Stimulated activated CD4-positive, alpha-beta T cell treated with anti-CD3 and anti-CD28 coated beads, Interleukin-1b, Interleukin-23, amount 100 ng/mL, for 1 hour (primary cell): ENCODE measurements at places on chromosomes 3 and 15.

GRCh38 chr15:73564255-73564654, 68.9 kb downstream of the NPTN start:
- DNase-seq = no peak

- no peak for DNase-seq
Observed at GRCh38 chr15:57607570-57608000, 15.9 kb downstream of the MYZAP start.

GRCh38 chr15:99435877-99436541, 129.8 kb upstream of the MEF2A start:
- DNase-seq = no peak

DNA sequence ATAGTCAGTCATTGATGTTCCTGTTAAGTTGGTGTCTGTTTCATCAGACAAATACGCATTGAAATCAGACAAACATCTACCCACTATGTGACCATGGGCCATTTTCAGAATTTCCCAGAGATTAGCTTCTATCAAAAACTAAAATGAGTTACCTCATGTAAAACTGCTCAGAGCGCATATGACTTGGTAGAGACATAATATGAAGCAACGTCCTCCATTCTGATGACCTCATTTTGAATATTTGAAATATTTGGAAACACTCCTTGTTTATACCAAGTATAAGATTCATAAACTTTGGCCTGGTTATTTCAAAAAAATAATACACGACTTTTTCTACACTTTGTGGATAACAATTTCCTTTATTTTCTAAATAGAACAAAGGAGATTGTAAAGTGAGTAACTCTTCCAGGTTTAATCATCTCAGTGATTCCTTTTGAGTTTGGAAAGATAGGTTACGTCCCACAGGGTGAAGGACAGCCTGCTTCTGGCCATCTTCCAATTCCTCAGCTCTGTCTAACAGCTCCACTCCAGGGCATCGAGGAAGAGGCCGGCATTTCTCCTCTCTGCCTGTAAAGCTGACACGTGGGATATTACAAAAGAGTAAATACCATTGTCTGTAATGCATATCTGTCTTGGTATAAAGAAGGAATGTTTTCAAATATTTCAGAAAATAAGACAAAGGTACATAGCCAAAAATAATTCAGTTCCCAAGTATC, 122.6 kb downstream of the CADM2 start:
- no peak for DNase-seq

GRCh38 chr15:31440754-31441311, 114.2 kb downstream of the KLF13 start:
- peak; percentile 21 for DNase-seq

- no peak for DNase-seq
Observed at GRCh38 chr3:9777694-9778021, 7.9 kb upstream of the CAMK1 start.

GRCh38 chr3:118772547-118773011, 262.1 kb downstream of the IGSF11 start:
- DNase-seq = no peak

DNA sequence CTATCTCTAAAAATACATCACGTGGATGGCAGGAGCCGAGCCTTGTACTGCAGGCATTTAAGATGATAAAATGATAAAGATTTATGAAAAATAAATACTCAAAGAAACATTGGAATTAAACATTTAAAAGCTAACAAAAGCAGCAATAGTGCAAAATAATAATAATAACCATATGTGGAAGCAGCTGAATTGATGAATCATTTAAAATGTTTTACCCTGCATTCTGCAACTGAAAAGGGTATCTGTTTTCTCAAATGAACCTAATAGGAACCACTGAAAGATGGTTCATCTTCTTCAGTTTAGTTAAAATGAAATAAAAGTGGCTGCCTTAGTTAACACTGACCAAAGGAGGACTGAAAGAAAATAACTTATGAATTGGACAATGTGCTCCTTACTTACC, 436.1 kb downstream of the TUSC7 start:
- no peak for DNase-seq

- DNase-seq = no peak
Observed at GRCh38 chr3:154156530-154156929, 35.3 kb downstream of the ARHGEF26 start.

DNA sequence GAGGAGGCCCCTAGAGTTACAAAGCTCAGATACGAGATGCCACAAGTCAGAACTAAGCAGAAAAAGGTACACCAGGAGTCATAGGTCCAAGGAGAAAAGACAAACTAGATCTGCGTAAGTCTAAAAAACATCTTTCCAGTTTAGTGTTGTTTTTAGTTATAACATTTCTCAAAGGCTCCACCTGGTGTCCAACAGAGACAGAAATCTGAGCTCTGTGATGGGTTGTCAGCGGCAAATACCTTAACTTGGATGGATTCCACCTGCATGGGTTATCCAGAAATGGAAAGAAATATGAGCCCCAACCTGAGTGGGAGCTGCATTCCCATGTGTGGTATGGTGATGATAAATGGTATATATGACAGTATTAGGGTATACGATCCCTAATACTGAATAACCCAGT, 238.6 kb upstream of the CHRM5 start:
- no peak for DNase-seq

DNA sequence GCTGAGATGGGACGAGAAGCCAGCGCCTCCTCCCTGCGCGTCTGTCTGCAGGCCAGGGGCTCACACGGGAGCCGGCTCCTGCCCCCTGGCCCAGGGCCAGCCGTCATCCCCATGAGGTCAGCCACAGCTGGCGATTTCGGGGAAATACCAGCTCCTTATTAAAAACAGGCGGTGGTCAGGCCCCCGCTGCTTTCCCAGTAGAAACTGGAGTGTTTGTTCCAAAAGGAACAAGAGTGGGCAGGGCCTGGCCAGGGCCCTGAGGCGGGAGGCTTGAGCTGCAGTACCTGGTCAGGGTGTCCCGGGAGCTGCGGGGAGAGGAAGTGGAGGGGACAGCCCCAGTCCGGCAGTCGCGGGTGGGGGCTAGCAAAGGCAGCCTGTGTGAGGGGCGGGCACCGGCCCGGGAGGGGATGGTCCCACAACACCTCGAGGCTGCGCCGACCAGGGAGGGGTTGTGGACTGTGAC, 17.8 kb downstream of the MYL3 start:
- no peak for DNase-seq

DNA sequence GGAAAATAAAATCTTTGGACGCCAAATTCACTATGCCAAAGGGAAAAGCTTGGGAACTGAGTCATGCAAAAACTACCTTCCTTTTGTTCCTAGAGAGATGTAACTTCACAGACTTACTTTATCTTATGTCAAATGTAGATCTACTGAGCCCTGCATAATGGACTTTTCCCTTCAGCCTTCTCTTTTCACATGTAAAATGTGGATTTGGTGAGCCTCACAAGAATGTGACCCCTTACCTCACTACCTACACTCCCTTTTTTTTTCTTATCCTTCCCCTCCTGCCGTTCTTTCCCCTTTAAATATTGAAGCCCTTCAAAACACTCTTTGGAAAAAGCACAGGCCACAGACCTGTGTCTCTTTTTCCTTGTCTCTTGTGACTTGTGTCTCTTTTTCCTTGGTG, 14.0 kb upstream of the PCCB start:
- DNase-seq = no peak

GRCh38 chr3:60812502-60812901, 438.8 kb downstream of the FHIT start:
- DNase-seq = no peak

DNA sequence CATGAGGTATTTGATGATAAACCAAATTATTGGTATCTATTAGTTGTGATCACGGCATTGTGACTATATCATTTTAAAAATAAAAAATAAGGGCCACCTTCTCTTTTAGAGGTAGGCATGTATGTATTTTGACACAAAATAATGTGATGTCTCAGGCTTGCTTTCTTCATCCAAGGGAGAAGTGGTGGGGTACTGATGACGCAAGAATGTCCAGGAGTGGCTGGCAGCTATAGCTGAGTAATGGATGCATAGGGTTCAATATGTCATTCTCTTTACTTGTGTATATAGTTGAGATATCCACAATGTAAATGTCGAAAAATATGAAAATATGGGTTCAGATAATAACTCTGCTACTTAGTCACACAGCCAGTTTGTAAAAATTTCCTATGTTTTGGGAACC, 46.8 kb upstream of the NSMCE3 start:
- DNase-seq = no peak

DNA sequence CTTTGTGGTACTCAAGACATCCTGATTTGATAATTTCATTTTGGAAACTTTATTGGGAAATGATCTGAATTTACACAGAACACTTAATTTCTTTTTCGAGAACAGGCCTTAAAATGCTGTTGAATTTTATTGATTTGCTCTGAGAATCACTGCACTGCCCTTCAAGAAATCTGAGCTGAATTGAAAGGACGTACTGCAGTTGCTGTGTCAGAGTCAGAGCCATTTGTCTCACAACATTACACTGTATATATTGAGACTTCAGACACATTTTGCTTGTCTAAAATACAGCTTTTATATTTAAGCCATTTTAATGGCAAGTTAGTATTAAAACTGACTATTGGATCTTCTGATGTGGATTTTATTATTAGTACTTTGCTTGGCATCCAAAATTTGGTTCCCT, 504.1 kb downstream of the NLGN1 start:
- no peak for DNase-seq

DNA sequence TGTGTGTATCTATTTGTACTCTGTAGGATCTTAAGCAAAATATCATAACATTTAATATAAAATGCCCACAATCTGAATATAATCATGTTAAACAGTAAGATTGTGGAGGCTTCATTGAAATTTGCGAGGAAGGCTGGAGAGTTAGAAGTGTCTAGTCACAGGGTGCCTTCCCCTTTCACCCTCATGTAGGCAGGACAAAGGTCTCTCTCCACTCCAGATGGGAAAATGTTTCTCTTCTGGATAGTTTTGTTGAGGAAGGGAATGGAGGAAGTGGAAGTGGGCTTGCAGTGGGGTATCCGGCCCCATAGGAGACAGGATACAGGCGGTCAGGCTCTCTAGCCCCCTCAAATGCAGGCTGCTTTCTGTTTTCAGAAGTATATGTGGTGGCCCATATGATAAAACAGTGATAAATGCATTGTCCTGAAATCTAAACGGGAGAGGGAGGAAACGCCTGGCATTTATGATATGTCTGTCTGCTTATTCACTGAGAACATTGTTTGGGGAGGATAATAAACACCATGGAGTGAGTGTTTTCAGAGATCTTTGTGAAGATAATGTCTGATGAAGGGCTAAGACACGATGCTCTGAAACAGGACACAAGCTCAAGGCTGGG, 13.3 kb upstream of the MYZAP start:
- DNase-seq = no peak

- DNase-seq = no peak
Observed at GRCh38 chr15:61479613-61480012, 250.5 kb upstream of the RORA start.

DNA sequence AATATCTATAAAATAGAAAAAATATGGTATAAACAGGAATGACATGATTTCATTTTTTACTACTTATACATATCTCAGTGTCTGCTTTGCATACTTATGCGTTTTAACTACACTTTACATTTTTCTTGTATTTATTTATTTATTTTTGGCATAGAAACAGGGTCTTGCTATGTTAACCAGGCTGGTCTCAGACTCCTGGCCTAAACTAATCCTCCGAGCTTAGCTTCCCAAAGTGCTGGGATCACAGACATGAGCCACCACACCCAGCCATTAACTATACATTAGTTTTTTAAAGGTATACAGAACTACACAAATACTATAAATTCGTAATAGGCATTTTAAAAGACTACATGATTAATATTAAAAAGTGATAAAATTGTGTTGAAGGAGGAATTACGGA, 9.1 kb downstream of the ADAM10 start:
- no peak for DNase-seq

DNA sequence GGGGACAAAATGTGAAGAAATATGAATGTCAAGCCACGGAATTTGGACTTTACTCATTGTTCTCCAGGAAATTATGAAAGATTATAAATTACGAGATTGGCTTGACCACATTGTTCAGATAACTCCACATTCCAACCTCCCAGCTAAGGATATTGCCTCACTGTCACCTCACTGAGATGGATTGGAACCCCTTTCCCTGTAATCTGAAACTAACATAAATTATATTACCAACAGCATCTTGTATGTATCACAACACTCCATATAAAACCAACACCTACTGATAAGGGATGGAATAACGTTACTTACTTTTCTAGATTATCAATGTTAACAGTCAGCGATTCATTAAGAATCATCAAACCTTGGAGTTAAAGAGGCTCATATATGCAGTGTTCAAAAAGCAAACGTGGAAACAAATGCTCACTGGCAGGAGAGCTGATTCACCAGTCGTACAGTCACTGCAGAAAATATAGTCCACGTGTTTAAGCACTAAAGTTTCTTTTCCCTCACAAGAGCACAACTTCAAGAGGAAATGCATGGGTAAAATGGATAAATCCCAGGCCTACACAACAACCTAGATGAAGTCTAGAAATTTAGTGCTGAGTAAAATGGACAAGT, 451.5 kb downstream of the FGF12 start:
- DNase-seq = no peak

GRCh38 chr3:64265646-64266045, 40.4 kb upstream of the PRICKLE2 start:
- DNase-seq = no peak

DNA sequence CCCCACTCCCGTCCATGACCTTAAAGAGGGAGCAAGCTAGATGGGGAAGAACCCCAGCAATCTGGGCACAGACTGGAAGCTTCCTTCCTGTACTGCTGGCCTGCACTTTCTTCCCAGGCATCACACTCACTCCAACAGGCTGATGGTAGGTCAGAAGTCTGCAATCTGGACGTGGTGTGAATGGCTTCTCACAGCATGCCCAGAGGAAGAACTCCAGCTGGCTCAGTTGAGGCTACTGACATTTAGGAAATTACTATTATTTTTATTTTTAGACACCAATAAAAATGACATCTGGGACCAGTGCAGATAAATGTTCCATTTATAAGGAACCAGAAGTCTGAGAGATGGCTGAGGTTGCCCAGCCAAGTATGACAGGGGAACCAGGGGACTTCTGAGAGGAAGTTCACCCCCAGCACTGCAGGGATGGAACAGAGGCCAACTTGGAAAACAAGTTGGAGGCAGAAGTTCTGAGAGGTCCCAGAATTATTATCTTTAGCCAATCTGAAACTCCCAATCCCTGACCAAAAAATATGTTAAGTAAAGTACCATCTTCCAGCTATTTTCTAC, 163.8 kb upstream of the CTNNB1 start:
- DNase-seq = no peak

DNA sequence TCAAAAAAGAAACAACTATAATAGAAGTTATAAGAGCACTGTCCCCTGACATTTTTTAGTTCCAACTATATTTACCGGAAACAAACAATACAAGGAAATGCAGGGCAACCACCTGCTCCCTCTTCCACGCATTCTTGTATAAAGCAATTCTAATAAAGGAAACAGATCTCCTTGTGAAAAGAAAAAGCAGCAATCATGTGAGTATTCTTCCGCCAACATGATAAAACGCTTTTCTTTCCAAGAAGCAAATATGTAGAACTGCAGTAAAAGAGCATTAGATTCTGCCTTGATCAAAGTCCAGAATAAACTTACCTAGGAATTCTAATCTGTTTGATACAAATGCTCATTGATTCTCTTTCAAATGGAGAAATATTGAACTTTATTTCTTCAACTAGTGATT, 230.3 kb downstream of the CNTN3 start:
- DNase-seq = no peak

GRCh38 chr3:182268711-182269110, 524.6 kb upstream of the ATP11B start:
- no peak for DNase-seq
